Activated CD4-positive, alpha-beta memory T cell treated with anti-CD3 and anti-CD28 coated beads for 36 hours (primary cell): ENCODE measurements at places on chromosomes 11 and 22. TPM values are rescaled to one million over a fixed set of nuclear protein-coding genes. Genes with fewer than 3 reads are reported as not detected.

CDC42EP2 gene
- not detected for total RNA-seq

- DNase-seq: no peak
Measured at GRCh38 chr22:36863979-36864378, 3.2 kb downstream of the NCF4 start.

DNA sequence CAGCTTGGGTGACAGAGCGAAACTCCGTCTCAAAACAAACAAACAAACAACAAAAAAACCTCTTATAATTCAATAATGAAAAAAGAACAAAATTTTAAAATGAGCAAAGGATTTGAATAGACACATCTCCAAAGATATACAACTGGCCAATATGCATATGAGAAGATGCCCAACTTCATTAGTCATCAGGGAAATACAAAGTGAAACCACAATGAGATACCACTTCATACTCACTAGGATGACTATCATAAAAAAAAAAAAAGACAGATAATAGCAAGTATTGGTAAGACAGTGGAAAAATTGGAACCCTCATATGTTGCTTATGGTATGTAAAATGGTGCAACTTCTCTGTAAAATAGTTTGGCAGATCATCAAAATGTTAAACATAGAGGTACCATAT, 28.7 kb upstream of the BARX2 start:
- no peak for DNase-seq

- no peak for DNase-seq
Measured at GRCh38 chr11:111474432-111474831, 37.8 kb downstream of the BTG4 start.

DNA sequence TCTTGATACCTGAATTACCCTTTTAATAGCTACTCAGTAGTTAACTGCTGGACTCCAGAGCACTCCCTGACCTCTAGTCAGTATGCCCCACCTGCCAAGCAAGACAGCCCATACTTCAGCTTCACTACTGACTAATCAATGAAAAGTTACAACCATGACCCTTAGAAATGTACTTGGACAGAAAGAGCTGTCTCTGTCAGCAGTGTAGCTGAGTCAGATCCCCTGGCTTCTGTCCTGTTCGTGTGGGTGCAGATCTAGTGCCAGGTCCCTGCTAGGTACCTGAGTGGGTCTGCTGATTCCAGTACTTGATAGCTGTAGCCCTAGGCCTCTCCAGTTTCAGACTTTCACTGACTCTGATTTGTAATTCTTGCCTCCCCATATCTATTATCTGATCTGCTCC, 265.8 kb upstream of the POU2AF2 start:
- DNase-seq: no peak
